ENCODE measurements at places on chromosomes 13 and 19.

DNA sequence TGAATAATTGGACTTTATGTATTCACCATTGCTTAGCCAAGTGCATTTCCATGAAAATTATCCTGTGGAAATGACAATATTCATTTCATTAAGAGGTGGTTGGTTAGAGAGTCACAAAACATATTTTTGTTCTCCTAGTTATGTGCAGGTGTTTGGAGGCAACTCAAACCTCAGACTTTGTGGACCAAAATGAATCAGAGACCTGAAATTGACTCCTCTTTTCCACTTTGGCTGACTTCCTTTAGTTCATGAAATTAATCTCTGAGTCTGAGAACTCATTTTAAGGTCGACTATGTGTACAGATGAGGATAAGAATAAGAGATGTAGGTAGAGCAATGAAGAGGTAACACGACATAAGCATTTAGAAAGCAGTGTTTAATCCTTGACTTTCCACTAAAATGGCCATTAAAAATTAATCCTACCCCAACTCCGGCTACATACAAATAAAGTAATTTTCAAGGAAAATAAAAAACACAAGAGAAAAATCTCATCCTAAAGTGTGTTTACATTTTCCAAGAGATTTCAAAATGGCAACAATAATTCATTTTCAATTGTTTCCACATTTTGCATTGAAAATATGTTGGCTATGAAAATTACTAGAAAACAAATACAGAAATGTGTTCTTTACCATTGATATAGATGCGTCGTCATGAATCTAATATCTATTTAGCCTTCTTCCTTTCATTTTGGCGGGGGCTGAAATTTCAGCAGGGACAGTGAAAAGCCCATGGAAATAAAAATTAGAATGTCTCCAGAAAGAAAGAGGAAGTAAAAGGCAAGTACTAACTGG, 185.4 kb upstream of the CSNK1A1L start:
- DNase-seq = no peak

- no peak for DNase-seq
These were observed 2357.8 kb upstream of the PCDH20 start for GRCh38 chr13:63773476-63773875.

GRCh38 chr19:30178721-30179402, 193.3 kb upstream of the ZNF536 start:
- DNase-seq = no peak

- no peak for DNase-seq
These were observed 722 bp downstream of the HSD11B1L start for GRCh38 chr19:5681391-5682106.

DNA sequence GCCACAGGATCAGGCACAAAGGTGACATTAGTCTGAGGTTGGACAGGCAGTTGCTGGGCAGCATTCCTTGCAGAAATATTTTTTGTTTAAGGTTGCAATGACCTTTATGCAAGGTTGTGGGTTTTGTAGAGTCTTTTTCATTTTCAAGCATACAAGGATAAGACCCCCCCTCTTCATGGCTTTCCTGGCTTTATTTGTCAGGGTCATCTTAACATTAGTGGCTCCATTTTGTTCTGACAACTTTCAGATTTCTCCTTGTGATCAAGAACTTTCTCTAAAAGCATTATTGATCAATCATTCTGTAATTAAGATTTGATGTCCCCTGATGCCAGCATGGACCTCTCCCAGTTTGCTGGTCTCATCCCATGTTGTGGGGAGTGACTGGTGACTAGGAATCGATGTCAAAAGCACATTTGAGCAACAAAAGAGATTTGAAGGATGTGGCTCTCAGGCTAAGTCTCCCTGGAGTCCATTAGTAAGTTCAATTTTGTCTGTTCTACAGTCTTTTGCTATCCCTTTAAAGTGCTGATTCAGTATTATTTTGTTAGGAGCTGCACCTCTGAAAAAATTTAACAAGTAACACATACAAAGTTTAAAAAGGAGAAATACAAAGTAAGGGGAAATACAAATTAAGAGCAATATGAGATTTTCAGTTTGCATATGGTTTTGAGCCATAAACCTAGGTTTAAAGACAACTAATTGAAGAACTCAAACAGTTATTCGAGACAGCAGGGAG, 5.3 kb downstream of the CARD8 start:
- no peak for DNase-seq

- DNase-seq = no peak
These were observed 425.5 kb downstream of the RFC3 start for GRCh38 chr13:34243403-34243802.

DNA sequence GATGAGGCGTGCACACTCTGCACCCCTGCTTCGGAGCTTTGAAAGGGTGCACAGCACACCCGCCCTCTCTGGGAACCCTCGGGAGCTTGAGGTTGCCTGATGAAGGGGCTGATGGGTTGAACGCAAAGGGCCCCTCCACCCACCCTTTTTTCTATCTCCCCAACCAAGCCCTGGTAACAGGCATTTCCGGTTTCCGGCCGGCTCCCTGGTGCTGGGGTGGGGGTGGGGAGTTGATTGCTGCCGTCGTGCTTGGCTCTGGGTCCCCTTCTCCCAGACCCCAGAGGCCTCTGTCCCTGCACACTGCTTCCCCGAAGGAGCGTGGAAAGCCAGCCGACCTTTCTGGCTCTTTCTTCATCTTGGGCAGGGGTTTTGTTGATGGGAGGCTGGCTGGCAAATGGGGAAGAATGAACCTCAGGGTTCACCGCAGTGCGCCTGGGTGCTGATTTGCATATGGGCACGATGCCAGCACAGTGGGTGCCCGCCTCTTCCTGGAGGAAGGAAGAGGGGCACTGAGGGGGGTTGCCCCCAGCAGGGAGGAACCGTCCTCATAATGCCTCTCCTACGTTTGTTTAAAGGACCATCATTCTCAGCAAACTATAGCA, 29.1 kb downstream of the VAV1 start:
- peak; percentile 78 for DNase-seq

DNA sequence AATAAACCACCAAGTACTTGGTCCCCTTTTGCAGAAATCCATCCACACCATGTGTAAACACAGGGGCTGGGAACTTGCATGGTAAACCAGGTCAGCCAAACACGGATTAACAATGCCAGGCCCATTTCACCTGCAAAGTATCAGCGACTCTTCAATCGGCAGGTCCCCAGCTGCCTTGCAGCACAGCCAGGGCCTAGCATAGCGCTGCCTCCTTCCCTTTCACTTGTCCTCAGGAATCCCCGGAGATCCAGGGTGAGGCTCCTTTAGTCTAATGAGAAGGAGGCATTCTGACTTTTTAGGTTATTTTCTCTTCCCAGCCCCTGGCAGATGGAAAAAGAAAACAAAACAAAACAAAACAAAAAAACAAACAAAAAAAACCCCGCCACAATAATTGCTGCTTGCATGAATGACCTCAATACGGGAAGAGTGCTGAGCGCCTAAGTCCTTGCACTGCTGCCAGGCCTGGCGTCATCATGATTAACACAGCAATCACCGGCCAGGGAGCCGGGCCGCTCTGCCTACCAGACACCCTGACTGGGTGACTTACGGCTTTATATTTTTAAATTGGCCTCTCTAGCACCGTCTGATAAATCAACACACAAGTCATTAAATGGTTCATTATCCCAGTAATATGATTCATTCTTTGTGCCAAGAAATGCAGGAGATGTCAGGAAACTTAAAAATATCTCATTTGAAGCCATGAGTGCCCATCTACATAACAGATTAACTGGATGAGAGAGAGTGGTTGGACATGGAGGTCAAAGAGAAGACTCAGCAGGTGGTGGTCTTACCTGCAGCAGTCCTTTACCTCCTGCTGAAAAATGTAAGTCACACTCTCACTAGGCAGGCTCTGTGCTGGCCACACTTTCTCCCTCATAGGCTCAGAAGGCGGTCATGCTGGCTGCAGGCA, 692.7 kb downstream of the UQCRFS1 start:
- no peak for DNase-seq

DNA sequence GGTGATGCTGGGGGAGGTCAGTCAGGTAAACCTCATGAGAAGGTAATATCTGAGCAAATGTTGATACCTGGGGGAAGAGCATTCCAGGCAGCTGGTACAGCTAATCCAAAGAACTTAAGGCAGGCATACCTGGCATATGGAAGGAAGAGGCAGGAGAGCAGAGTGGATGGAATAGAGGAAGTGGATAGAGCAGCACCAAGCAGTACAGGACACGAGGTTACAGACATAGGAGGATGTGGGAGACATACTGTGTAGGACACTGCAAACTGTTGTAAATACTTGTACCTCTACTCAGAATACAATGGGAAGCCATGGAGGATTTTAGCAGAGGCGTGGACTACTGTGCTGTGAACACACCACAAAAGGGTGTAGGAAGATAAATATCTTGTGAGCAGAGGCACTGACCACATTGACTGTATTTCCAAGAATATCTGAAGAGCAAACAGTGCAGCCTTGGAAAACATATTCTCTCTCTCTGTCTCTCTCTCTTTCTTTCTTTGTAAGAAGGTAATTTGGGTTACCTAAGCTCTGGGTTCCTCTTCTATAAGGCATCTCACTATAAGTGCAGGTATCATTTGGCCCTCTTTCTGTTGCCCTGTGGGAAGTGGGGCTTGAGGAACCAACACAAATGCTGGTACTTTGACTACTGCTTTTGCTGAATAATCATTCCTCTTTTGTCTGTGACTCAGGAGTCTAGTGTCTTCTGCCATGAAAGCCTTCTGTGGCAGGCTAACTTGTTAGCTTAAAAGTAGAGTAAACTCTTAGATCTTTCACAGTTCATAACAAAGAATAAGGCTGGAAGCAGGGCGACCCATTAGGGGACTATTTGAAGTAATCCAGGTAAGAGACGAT, 238.0 kb downstream of the VWA8 start:
- DNase-seq = no peak

DNA sequence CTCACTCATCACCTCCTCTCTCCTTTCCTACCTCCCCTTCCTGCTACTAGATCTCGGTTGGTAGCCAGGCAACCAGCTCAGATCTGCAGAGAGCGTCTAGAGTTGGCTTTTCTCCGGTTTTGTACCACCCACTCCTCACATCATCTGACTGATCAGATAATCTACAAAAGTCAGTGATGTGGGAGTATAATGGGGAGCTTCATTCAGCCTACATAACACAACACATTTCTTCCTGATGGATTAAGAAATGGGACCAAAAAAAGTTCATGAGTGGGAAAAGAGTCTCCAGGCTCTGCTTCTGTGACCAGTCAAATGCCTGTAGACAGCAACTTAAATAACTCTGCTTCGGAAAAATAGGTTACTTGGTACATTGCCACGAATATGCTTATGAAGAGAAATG, 279.8 kb downstream of the DCLK1 start:
- no peak for DNase-seq

DNA sequence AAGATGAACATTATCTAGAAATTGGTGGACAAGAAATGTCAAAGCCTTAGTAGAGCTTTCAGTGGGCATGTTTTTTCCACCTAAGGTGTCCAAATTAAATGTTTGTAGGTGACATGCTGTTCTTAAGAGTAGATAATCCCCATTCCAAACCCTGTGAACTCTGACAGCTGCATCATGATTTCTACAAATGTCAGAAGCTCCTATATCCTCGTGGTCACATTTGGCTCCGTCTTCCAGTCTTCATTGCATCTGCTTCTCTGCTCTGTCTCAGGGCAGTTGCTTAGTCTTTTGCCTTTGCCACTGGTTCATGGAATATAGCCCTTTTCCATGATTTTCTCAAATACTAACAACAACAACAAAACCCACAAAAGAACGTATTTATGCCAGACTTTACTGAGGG, 234.5 kb downstream of the DLEU7 start:
- no peak for DNase-seq

- peak; percentile 87 for DNase-seq
These were observed at the start of gene CDK8 for GRCh38 chr13:26253787-26254582. TSS of gene CDK8 (plus strand) at chr13:26254129. CDS start at chr13:26254642, 513 bp downstream.

DNA sequence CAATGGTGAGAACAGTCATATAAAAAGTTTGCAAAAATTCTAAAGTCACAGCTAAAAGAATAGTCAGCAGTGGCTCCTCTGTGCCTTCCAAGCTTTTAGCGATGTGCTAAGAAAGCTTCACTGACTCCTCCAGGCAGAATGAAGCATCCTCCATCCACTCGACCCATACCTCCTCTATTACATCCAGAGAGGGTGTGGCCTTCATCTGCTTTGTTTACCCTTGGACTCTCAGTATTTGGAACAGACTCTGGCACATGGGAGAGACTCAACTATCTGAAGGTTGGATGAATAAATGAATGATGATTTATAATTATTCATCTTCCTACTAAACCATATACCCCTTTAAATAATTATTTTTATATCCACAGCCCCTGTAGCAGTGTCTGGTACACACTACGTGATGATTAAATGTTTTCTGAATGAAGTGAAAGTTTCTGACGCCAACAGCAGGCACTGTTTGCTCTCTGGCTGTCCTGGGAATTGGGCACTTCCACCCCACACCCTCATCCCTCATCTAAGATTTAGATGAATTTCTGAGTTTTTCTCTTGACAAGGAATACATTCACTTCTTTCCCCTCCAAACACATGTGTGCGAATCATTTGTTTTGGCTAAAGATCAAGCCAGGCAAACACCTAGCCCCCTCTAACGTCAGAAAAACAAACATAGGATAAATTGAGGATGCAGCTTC, 93.9 kb downstream of the NUFIP1 start:
- DNase-seq = no peak

GRCh38 chr13:28794396-28794795, 25.7 kb upstream of the MTUS2 start:
- no peak for DNase-seq

- no peak for DNase-seq
These were observed 16.5 kb upstream of the ZNF8 start for GRCh38 chr19:58261968-58262921.

GRCh38 chr13:52800856-52801255, 47.6 kb downstream of the PCDH8 start:
- no peak for DNase-seq

DNA sequence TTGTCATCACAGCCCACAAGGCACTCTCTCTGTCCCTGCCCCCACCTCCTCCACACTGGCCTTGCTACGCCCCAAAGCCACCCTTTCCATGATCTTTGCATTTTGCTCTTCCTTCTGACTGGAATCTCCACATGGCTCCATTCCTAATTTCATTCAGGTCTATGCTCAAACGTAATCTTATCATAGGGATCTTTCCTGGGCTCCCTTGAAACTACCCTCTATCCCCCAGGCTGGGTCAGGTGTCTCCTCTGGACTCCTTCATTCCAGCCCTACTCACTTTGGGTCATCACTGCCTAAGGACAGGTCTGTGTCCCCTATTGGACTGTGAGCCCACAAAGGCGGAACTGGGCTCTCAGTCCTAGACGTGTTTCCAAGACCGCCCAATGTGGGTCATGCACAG, 3.1 kb downstream of the GEMIN7 start:
- no peak for DNase-seq

DNA sequence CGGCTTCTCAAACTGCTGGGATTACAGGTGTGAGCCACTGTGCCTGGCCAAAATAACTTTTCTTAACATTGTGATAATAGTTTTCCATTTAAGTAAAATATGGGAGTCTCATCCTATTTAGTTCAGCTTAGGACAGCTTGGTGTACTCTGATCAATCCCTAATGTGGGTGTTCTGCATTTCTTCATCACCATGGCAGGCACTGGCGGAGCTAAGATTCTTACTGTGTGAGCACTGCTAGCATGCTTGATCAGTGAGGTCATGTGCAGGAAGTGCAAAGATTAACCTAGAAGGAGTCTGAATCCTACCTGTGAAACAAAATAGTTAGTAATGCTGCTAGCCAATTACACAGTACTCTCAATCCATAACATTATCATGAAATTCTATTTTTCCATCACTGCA, 1684.2 kb upstream of the SLC10A2 start:
- DNase-seq = no peak

- DNase-seq = no peak
These were observed 844 bp upstream of the RFX1 start for GRCh38 chr19:14006766-14007562.

Data from GM10248 (cell line).